ENCODE measurements at places on chromosomes 11 and 22.
A peak's percentile ranks its signal among the peaks of the same experiment; 100 is the strongest.

DNA sequence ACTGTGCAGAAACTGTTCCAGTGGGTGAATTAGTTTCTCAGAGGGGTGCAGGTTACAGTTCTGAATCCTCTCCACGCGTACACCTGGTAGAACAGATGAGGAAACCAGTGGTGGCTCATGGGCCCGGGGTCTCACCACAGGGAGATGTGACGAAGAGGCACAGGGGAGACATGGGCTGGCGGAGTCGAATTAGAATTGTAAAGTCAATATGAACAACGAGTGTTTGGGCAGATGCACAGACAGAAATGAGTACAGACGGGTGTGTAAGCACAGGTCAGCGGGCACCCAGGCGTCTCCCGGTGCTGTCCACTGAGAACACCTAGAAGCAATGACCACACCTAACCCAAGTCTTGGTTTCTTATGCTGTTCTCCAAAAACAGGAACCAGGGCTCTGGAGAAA is 41.8 kb downstream of the GNB1L start:
- no peak for DNase-seq

- no peak for DNase-seq
Observed at GRCh38 chr11:96073536-96073935, 149.6 kb upstream of the MTMR2 start.

DNA sequence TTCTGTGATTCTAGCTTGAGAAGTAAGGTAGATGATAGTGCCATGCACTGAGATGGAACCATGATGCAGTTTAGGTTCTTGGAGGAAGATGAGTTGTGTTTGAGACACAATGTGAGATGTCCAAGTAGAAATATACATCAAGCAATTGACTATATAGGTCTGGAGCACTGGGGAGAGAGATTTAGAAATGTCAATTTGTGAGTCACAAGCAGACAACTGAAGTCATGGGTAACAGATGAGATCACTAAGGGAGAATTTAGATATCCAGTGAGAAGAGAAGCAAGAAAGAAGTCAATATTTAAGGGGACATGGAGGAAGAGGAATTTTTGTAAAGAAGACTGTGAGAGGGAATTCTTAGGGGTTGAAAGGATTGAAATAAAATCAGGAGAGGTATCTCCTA is 65.1 kb upstream of the RRAS2 start:
- DNase-seq = peak; percentile 83

DNA sequence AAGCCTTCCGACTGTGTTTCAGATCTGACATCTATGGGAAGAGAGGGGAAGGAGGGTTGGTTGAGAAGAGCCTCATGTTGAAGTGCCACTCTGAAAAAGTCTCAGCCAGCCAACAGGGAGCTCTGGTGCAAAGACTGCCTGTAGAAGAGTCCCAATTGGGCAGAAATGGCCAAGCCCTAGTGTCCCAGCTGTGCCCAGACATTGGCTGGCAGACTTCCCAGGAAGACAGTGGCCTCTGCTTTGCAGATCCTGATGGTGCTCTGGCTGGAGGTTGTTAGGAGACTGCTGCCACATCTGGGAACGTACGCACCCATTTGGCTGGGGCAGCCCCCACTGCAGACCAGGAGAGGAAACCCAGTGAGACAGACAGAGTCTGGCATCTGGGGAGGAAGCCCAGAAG is 3.2 kb upstream of the PLA2G3 start:
- DNase-seq = no peak

DNA sequence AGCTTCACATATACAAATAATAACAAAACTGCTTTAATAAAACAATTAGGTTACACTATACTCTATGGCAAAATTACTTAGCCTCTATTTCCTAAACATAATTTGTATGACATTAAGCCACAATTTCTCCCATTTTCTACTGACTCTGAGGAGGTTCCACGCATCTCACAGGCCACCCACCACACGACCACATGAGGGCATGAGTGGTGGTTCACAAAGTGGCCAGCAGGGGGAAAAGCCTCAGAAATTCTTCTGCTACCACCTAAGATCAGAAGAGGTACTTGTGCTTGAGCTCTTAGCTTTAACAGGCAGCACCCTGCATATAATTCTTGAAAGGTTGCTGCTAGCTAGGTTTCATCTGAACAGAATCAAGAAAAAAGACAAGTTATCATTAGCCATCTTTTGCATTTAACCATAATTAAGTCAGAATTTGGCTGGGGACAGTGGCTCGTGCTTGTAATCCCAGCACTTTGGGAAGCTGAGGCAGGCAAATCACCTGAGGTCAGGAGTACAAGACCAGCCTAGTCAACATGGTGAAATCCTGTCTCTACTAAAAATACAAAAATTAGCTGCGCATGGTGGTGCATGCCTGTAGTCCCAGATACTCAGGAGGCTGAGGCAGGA is 7.7 kb downstream of the LPXN start:
- peak; percentile 76 for DNase-seq

DNA sequence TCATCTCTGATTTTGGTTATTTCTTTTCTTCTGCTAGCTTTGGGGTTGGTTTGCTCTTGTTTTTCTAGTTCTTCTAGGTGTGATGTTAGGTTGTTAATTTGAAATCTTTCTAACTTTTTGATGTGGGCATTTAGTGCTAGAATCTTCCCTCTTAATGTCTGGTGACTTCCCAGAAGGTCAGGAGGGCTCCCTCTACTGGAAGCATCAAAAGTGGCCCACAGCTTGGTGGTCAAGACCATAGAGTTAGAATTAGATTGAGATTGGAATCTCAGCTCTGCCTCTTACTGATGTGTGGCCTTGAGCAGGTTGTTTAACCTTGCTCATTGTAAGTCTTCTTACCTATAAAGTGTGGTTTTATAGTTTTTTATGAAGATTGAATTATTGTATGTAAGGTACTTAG is 99.3 kb downstream of the FDX1 start:
- peak; percentile 43 for DNase-seq

DNA sequence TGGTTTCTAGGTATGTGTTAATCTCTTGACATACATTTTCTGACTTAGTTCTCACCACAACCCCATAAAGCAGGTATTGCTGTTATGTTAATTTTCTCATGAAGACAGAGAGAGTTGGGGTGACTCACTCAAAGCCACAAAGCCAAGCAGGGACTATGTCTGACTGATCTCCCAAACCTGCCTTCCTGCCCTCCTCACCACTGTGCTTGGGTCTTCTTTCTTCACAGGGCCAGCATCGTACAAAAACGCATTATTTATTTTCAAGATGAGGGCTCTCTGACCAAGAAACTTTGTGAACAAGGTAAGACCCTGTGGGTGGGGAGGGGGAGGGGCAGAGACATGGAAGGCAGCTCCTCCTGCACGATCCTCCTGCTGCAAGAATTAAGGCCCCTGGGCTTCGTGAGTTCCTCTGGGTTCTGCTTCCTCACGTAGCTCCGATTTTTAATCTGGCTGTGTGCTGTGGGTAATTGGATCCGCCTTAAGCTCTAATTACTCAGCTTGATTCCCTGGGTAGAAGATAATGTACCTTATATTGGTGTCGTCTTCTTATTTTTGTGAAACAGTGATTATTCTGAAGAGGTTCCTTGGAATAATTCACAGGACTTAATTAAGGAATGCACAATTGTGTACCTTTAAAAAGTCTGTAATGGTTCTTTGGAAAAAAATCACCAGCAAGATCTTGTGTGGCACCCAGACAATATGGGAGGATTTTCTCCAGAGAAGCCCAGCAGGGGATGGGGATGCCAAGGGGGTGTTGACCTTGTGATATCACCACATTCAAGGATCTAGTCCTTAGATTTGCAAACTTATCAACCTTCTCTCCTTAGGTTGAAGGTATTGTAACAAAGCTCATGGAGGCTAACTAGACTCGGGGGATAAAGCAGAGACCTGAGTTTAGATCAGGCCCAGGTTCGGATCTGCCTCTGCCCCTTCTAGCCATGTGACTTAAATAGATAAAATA is 112.9 kb downstream of the SPON1 start:
- peak; percentile 8 for DNase-seq

- no peak for DNase-seq
Observed at GRCh38 chr11:36360318-36360717, 64.2 kb downstream of the PRR5L start.

- DNase-seq = peak; percentile 3
Observed at GRCh38 chr11:73072935-73073481, 69.1 kb downstream of the FCHSD2 start.

- DNase-seq = no peak
Observed at GRCh38 chr11:34630544-34630943, 9.7 kb downstream of the EHF start.

DNA sequence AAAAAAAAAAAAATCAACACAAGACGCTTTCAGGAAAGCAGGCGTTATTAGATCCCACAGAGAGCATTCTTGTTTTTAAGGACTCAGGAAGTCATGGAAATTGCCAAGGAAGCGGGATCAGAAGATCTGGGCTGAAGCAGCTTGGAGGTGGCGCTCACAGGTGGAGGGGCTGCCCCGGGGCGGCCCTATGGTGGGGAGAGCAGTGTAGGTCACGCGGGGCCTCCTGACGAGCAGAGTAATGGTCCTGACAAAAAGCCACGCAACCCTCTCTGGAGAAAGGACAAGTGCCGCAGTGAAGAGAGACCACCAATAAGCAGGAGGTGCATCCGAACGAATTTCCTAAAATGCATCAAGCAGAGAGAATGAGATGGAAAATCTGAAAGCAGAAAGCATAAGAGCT is 407.0 kb downstream of the BRD1 start:
- DNase-seq = no peak

- DNase-seq = peak; percentile 64
Observed at GRCh38 chr11:104134745-104135144, 29.2 kb downstream of the PDGFD start.

DNA sequence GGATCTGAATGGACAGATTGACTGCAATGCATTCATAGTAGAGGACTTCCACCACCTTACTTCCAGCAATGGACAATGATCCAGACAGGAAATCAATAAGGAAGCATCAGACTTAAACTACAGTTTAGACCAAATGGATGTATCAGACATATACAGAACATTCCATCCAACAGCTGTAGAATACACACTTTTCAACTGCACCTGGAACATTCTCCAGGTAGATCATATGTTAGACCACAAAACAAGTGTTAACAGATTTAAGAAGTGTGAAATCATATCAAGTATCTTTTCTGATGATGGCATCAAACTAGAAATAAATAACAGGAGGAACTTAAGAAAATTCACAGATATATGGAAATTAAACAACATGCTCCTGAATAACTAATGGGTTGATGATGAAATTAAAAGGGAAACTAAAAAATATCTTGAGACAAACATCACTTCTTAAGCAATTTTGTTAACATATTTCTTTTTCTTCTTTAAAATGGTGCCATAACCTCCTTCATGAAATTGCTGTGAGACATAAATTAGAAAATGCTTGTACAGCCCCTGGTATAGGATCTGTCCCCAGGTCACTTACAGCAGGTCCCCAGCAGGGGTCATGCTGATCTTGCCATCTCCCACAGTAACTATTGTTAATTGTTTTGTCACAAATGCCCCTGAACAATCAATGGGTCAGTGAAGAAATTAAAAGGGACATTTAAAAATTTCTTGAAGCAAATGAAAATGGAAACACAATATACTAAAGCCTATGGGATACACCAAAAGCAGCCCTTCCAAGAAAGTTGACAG is 100.0 kb upstream of the OR4B1 start:
- peak; percentile 39 for DNase-seq

- DNase-seq = no peak
Observed at GRCh38 chr22:21571679-21572078, 4.2 kb downstream of the UBE2L3 start.

DNA sequence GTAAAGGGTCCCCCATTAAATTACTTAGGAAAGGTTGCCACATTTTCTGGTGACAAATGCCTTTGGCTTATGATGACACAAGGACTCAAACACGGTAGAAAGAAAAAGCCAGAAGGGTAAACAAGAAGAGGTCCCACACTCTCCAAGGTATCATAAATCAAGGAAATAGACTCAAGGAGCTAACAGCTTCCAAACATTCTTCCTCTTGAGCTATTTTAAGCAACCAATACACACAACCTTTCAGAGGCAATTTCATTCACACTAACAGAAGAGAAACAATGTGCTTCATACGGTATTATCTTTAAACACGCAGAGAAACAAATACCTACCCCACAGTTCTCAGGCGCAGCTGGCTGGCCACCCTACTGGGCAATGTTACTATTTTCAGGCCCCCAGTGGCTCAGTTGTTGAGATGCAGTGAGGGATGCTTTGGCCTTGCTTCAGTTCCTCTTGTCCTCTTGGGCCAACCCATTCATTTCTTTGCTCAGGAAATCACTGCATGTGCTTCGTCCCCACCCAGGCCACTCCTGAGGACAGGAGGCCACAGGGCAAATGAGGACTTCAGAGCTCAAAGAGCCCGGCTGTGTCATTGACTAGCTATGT is 15.8 kb downstream of the ABTB2 start:
- no peak for DNase-seq

DNA sequence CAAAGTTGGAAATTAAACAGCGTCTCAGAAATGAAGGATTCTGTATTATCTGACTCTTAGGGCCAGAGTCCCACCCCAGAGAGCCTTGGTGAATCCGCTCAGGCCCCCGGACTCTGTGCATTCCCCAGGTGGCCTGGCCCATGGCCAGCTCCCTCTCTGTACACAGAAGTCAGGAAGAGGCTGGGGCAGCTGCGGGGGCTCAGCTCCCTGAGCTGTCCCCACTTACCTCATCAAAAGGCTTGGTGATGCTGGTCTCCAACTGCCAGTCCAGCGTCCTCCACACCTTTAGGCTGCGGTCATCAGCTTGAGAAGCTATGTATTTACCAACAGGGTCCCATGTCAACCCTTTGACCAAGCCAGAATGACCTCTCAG is 35.0 kb downstream of the HIRA start:
- DNase-seq = no peak

DNA sequence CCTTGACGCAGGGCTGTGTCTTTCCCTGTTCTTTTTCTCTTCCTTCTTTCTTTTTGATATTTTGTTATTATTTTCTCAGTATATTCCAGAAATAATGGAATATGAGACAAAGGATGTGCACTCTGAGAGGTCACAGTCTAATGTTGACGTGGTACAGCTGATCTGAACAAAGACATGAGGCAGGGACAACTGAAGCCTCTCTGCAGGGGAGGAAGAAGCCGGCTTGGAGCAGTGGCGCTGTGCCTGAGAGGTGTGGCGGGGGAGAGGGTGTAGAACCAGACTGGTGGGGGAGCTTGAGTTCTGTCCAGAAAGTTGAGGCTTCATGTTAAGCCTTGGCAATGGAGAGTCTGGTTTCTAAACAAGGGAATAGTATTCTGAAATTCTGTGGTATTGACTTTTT is 34.7 kb downstream of the ADAMTS15 start:
- DNase-seq = no peak

DNA sequence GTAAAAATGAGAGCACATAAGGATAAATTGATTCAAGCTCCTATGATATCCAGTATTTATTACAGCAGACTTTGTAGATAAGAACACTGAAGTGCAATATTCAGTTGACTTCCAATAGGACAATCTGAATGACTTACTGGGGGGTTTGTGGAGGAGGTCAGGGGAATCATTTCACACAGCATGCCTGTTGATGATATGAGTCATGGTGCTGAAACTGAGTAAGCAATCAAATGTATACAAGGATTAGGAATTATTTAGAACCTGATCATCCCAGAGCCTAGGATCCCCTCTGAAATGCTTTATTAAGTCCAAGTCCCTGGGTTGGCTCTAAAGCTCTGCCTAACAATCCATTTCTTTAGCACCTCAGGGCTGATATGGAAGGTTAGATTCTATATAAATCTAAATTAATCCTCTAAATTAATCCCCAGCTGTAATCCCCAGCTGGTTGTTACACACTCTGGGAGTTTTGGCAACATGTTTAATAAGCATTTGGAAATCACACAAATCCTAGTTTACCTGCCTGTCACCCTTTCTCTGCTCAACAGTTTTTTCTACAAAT is 326.4 kb downstream of the GUCY1A2 start:
- peak; percentile 61 for DNase-seq

Measured in ELR (cell line).